Fibroblast of pulmonary artery (primary cell): ENCODE measurements at places on chromosomes 1 and 21.

GRCh38 chr1:201582705-201583442, 43.9 kb downstream of the NAV1 start:
- peak; percentile 67 for DNase-seq

GRCh38 chr1:12851779-12852178, 3.3 kb upstream of the HNRNPCL1 start:
- no peak for DNase-seq

GRCh38 chr21:45496968-45497845, 45.0 kb downstream of the SLC19A1 start:
- DNase-seq, result no peak

DNA sequence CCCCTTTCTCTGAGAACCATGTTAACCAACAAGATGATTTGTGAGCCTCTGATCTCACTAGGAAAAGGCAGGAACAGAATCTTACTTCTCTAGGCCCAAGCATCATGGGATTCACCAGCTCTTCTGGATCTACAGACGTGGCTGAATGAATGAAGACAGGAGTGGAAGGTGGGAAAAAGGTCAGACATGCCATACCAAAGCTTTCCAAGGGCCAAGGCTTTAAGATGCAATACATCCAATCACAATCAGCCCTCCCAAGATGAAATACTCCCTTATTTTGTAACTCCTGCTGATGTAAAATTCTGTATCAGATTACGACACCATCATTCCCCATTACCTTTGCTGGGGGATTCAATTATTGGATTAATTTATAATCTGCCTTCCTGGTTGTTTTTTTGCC, 80.9 kb downstream of the SSBP3 start:
- peak; percentile 36 for DNase-seq

DNA sequence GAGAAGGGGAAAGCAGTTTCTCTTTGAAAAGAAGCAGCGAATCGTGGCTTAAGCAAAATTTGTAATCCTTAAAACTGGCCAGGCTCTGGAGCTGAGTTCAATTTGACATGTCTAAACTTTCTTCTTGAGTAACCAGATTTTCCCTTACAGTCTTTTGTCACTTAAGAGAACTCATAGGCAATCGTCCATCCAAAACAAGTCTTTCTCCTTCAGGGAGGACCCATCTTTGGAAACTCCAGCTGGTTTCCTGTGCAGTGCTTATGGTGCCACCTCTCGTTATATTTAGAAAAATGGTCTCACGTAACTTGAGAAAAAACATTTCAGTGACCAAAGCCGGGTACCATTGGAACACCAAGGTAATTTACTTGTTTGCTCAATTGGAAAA, 1.8 kb upstream of the PTTG1IP start:
- DNase-seq, result peak; percentile 67

DNA sequence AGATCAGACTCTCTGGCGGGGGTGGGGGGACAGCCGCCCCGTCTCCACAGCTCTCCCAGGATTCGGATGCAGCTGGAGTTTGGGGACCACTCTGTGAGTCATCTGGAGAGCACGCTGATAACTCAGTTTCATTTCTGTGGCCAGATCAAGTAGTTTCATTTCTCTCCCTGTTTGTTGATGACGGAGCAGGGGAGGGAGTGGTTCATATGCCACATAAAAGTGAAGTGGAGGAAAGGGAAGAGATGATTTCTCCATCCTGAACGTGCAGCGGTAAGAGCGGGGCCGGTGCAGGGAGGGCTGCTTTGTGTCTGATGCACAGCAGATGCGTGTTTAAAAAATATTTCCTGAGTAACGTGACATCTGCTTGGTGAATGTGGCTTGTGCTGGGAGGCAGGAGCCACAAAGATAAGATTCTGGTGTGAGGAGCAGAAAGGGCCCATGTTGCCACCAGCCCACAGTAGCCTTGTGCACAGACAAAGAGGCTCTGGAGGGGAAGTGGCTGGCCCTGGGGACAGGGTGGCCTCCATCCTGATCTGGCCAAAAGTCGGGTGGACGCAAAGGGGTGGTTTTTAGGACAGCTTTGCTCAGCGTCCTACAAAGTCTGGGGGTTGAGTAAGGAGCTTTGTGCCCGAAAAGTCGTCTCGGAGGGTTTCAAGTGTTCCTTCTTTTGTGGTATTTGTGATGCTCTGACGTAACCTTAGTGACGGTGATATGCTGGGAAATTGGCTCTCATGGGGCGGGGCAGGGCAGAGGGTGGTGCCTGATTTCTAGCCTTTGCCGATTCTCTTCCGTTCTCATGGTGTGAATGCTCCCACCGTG, at the start of gene MX2:
Gene MX2 (plus strand): TSS at position 242 of the 819 bp plus-strand sequence. CDS start 14,880 bp downstream, outside the sequence.
- DNase-seq, result peak; percentile 70

GRCh38 chr1:207024202-207025145, 8.1 kb downstream of the C1orf116 start:
- peak; percentile 42 for DNase-seq

DNA sequence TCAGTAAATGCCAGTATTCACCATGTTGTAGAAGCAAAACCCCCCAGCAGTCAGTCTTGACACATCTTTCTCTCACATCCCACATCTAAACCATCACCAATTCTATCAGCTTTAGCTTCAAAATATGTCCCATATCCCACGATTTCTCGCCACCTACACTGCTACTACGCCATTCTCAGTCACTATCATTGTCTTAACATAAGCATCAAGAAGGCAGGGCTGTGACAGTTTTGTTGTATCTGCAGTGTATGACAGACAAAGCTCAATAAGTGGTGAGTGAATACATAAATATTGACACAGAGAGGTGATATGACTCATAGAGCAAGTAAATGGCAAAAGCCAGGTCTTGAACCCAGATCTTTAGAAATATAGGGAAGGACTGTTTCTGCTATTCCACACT, 59.9 kb downstream of the JAK1 start:
- no peak for DNase-seq

- no peak for DNase-seq
These were observed 57.1 kb downstream of the RNF187 start for GRCh38 chr1:228544021-228544850.

DNA sequence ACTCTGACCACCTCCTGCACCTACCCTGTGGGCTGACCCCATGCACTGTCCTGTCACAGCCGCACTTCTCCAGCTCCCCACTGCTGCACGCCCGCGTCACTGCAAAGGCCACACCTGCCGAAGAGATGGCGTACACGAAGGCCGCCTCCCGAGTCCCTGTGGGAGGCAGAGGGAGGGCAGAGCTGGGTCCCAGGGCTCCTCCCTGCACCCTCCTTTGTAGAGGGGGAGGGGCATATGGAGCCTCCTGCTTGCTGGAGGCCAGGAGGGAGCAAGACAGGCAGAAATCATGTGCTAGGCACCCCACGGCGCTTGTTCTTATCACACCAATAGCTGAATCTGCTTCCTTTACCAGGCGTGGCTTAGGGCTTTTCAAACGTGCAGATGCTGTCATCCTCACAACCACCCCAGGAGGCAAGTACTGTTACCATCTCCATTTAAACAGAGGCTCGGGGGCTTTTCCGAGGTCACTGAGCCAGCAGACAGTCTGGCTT, 21.4 kb downstream of the WNT4 start:
- DNase-seq, result no peak
